Kidney tubule cell (primary cell): ENCODE measurements at places on chromosomes 13 and 19.
A peak's percentile ranks its signal among the peaks of the same experiment; 100 is the strongest.

GRCh38 chr13:52931131-52931530 lies 82.7 kb upstream of the PCDH8 start:
- DNase-seq, result no peak

- DNase-seq, result no peak
Measured at GRCh38 chr13:107585469-107586180, 629.7 kb downstream of the LIG4 start.

GRCh38 chr19:37342753-37343152 lies 28.1 kb upstream of the ZNF527 start:
- DNase-seq, result no peak

GRCh38 chr19:16078759-16079707 lies 2.7 kb downstream of the TPM4 start:
- peak; percentile 86 for DNase-seq

DNA sequence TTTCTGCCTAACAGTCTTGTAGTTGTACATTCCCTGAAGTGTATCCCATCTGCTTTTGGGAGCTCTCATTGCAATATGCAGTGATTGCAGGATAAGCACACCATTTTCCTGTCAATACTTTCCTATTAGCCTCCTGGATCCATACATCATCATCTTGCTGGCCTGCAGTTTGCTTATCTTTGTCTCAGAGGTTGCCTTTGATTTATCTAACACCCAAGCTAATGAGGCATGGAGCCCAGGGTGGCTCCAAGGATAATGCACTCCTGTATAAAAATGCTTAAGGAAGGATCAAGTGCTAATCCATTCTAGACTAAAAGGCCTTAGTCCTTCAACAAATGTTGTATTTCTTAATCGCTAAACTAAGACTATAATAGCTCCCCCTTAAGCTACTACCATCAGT lies 161.6 kb upstream of the OBI1 start:
- DNase-seq, result no peak

GRCh38 chr13:95656386-95657015 lies 12.0 kb upstream of the DZIP1 start:
- no peak for DNase-seq

DNA sequence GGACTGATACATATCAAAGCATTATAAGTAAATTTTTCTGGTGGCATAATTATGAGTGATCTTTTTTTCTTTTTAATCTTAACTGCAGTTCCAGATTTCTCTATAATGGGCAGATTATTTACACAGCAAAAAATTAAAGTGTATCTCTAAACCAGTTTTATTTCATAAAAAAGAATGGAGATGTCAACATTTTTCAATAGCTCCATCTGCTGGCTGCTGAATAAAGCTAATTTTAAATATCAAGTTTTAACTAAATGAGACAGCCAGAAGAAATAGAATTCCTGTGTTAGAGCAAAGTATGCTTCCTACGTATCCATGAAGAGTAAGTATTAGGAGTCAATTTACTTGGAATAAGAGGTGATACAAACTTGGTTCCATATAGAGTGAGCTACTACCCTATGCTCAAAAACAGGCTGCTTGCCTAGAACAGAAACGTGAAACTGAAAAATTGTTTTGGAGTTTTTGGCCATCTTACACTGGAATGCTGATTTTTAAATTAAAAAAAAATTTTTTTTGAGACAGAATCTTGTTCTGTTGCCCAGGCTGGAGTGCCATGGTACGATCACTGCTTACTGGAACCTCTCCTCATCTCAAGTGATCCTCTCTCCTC lies 5.0 kb upstream of the PDS5B start:
- DNase-seq, result peak; percentile 29

- no peak for DNase-seq
Measured at GRCh38 chr19:17590866-17591265, 35.4 kb downstream of the COLGALT1 start.

- DNase-seq, result peak; percentile 58
Measured at GRCh38 chr13:30696278-30697176, 38.8 kb upstream of the ALOX5AP start.

DNA sequence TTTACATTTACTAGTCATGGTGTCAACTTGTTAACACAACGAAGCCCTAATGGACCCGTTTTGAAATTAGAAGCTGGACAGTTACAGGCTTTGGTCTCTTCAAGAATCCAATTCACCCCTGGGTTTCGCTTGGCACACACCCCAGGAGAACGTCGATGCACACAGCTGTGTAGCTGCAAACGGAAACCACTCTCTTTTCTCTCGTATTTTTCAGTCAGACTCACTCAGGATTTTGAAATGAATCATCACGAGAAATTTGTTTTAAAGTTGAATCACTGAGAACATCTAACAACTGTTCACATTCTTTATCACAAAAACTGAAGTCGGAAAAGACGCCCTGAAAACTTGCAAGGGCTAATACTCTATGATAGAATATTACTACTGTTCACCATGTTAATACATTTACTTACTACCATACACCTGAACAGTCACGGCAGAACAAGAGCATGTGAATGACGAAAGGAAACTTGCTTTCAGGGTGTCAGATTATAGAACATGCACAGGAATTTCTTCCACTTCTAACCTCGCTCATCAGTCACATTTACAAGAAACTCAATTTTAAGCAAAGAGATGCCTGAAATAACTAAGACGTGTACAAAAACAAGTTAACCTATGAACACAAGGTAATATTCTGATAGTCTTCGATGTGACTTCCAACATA lies 4.7 kb downstream of the PNMA8A start:
- DNase-seq, result peak; percentile 24

DNA sequence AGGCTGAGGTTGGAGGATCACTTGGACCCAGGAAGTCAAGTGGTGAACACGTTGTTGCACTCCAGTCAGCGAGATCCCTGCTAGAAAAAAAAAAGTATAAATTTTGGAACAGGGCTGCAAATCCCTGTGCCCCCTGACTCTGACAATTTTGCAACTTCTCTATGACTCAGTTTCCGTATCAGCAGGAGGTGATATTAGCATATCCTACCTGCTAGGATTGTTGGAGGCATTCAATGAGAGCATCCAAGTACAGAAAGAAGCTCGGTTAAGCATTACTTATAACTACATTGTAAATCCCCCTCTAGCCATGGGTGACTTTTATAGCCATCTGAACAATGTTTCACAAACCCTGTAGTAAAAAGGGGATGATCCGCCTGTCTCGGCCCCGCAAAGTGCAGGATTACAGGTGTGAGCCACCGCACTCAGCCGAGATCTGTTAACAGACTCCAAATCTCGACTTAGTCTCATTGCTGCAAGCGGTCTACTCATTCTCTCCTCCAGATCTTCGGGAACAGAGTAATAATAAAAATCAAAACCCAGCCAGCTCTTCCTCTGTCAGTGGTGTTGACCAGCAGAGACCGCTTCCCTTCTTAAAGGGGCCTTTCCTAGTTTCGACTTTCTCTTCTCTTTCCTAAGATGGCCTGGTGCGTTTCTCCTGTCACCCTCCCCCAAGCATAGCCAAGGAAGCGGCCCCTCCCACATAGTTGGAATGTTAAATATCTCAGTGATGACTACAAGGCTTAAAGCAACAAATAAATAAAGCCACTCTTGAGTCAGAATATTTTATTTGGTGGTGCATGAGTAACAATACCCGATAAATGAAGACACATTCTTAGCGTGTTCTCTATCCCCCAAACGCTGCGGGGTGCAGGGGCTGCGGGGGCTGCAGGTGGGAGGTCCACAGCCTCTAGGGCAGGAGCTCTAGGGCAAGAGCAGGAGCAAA lies 10.3 kb upstream of the BICRA start:
- DNase-seq, result peak; percentile 95

DNA sequence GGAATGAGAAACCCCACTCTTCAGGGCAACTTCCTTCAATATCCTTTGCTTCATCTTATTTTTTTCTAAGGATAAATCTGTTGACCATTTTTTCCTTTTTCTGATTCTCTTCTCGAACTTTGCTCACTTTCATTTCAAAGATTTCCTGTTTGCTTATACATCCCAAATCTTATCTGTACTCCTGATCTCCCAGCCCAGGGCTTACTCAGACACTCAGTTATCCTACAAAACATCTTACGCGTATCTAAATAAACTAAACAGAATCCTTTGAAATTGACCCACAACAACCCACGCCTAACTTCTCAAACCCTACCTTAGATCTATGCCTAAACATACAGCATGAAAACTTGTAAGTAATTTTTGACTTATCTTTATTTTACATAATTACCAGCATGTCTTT lies 179.2 kb downstream of the ABCC4 start:
- no peak for DNase-seq

- peak; percentile 52 for DNase-seq
Measured at GRCh38 chr19:54462655-54463530, 685 bp downstream of the LENG9 start.

DNA sequence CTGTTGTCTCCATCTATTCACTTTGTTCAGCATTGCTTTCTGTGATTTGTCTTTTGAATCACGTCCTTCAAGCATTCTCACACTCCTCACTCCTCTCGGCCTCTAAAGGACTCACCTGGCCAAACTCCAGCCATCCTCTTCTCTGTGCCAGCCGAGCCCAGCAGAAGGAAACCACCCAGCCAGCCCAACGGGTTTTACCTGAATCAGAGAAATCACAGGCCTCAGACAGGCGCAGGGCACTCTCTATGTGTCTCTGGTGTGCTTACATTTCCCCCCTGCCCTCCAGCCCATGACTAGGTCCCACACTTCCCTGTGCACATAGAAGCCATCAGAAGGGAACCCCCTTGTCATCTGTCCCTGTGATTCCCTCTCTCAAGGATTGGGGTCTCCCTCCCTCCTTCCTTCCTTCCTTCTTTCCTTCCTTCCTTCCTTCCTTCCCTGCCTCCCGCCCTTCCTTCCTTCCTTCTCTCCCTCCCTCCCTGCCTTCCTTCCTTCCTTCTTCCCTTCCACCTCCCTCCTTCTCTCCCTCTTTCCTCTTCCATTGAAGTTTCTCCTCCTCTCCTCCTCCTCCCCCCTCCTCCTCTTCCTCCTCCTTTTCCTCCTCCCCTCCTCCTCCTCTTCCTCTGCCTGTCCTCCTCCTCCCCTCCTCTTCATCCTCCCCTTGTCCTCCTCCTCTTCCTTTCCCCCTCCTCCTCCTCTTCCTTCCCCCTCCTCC lies 8.8 kb upstream of the ZNF541 start:
- no peak for DNase-seq

GRCh38 chr19:13932911-13933393 lies 5.3 kb downstream of the PODNL1 start:
- DNase-seq, result no peak

DNA sequence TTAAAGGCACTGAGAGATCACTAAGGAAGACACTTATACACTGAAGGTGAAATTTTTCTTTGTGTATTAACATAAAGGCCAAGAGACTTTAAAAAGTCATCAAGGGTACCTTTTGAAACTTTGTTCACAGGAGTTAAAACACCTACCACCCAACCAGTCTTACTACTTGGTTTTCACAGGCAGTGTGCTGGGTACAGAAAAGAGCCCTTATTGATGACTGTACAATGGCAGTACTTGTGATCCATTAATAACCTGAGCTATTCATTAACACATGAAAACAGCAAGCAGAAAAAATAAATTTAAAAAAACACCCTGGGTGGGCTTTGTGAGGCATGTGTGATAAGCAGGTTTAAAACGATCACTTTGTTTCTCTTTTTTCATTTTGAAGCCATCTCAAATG lies 148.9 kb downstream of the TBC1D4 start:
- peak; percentile 15 for DNase-seq

DNA sequence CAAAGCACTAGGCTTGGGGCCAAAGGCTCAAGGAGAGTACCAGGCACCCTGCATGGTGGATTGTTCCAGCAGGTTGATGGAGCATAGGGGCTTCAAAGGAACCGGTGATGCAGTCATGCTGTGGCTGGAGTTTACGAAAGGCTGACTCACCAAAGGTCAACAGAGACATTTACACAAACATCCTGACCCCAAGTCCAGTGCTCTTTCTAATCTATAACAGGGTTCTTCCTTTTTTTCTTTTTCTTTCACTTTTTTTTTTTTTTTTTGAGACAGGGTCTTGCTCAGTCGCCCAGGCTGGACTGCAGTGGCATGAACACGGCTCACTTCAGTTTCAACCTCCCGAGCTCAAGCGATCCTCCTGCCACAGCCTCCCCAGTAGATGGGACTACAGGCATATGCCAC lies 35.6 kb upstream of the TPTE2 start:
- peak; percentile 87 for DNase-seq

DNA sequence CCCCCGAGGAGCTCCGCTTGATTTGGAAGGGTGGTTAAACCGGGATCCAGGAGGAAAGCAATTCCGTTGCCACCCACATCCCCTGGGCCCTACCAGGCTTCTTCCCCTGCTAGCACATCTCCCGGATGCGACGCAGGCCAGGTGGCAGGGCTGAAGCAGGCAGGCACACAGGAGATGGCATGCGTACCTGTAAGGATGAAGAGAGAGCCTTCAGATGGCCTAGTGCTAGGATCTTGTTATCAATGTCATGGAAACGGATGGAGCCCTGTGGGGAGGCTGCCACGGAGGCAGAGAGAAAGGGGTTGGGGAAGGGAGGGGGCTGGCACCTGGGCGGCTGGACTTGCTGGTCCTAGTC lies 8.5 kb upstream of the SOX1 start:
- no peak for DNase-seq

GRCh38 chr19:843180-843835 lies 2.5 kb downstream of the PRTN3 start:
- no peak for DNase-seq

DNA sequence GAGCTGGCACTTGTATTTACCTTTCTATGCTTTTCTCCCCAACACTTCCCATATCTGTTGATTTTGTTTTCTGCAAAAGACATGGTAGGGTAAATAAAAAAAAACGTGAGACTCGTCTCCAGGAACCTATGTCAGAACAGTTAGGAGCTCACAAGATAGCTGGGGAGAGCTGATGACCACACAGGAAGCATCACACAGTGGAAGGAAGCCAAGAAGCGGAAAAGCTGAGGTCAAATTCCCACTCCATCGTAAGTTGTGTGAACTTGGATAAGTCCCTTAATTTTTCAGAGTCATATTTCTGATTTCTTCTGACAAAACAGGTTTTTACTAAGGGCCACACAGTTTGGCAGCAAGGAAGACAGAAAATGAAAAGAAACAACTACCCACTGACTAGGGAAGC lies 199.6 kb downstream of the KLF5 start:
- no peak for DNase-seq

GRCh38 chr13:60244381-60244780 lies 80.7 kb upstream of the DIAPH3 start:
- DNase-seq, result no peak

DNA sequence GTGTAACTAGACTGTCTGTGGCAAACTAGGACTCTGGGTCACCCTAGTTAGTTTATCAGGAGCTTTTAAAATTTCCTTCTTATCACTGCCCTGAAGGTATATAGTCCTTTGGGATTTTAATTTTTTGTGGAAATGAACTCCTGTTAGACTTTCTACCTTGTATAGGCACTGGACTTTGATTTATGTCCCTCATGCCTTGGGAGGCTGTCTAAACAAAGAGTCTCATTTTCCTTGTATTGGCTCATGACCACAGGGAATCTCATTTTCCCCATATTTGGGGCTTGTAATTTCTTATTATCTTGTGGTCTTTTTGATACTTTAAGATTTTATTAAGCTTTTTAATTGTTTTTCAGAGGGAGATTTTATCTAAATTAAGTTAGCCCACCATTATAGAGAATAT lies 21.4 kb downstream of the KCTD4 start:
- DNase-seq, result peak; percentile 63
